Right lung (tissue), 10 donors: ENCODE measurements at places on chromosomes 5 and 9.

DNA sequence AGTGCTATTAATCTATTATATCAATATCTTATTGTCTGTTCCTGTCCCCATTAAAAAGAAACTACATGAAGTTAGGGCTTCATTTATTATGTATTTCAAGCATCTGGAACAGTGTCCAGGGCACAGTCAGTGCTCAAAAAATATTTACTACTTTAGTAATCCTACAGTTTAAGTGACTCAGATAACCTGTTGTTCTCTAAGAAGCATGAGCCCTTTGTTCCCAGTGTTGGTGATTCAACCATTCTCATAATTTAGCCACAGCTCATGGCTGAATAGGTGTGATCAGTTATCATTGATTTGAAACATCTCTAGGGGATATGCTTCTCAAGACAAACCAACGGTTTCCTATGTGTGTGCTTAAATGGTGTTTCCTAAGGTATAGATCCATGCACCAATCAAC lies 292.7 kb downstream of the TMEM167A start:
- DNase-seq = no peak

DNA sequence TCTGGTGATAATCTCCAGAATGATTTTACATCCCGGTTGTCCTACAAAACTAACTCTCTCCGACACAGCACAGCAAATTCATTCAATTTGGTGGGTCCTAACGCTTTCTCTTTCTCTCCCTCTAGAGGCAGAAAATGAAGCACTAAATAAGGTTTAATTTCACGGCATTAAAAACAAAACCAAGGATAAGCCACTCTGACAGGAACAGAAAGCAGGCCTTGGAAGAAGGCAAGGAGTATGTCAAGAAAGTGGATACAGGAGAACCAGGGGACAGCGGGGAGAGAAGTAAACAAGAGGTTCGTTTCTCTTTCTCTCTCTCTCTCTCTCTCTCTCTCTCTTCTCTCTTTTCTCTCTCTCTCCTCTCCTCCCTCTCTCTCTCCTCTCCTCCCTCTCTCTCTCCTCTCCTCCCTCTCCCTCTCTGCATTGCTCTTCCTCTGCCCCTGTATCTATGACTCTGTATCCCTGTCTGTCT lies 49.8 kb downstream of the EBF1 start:
- peak; percentile 55 for DNase-seq

- peak; percentile 31 for DNase-seq
These were observed 44.3 kb downstream of the CAMK2A start for GRCh38 chr5:150245111-150245789.

GRCh38 chr9:123324767-123325183 lies 31.2 kb upstream of the CRB2 start:
- DNase-seq = no peak
